NCI-H1694 (cell line): ENCODE measurements at places on chromosomes 11 and 22.

DNA sequence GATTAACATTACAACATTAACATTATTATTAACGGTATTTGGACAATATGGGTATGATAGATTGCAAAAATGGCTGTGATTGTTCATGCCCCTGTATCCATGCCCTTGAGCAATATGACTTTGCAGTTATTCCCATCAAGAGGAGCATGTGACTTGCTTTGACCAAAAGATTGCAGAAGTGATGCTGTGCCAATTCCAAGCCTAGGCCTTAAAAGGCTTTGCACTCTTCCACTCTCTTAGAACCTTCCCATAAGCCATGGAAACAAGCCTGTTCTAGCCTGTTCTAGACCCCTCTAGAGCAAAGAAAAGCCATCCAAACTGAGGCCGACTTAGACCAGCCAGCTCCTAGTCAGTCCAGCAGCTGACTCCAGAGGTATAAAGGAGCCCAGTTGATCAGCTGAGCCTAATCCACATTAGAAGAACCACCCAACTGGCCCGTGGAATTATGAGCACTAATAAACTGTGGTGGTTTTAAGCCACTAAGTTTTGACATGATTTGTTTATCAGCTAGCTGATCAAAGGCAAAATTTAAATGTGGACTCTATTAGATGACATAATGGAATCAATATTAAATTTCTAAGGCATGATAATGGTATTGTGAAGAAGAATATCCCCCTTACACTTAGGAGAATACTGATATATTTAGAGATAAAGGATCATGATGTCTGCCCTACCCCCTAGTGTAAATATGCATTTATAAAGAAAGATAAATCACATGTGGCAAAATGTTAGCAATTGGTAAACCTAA, 28.6 kb downstream of the RAB30 start:
- DNase-seq = no peak

DNA sequence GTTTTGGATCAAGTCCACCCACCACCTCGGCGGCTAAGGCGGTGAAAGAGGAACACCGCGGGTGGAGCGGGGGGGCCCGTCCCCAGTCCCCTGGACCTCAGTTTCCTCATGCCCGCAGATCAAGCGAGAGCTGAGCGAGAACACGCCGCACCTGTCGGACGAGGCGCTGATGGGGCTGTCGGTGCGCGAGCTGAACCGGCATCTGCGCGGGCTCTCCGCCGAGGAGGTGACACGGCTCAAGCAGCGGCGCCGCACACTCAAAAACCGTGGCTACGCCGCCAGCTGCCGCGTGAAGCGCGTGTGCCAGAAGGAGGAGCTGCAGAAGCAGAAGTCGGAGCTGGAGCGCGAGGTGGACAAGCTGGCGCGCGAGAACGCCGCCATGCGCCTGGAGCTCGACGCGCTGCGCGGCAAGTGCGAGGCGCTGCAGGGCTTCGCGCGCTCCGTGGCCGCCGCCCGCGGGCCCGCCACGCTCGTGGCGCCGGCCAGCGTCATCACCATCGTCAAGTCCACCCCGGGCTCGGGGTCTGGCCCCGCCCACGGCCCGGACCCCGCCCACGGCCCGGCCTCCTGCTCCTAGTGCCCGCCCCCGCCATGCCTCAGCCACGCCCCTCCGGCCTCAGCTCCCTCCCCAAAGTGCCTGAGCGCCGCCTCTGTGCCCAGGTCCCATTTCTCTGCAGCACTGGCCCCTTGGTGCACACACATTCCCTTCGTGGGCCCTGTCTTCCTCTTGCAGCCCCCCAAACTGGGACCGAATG, 12.7 kb downstream of the MAFF start:
- no peak for DNase-seq

DNA sequence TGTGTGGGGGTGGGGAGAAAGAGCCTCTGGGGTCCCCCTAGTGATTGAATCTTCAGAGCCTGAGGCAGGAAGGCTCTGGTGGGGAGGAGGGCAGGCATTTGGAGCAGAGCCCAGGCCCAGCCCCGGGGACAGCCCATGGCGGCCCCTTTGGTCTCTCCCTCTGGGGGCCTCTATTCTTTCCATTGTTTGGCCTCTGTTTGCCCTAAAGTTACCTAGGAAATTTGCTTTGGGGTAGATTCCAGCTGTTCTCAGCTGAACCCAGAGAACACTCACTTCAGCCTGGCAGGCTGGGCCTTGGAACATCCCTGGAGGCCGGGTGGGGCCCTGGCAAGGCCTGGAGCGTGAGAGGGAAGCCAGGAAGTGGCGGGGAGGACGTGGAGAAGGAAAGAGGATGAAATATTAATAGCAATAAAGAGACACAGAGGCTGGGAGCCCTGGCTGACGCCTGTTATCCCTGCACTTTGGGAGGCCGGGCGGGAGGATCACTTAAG, 22.9 kb upstream of the A4GALT start:
- no peak for DNase-seq

DNA sequence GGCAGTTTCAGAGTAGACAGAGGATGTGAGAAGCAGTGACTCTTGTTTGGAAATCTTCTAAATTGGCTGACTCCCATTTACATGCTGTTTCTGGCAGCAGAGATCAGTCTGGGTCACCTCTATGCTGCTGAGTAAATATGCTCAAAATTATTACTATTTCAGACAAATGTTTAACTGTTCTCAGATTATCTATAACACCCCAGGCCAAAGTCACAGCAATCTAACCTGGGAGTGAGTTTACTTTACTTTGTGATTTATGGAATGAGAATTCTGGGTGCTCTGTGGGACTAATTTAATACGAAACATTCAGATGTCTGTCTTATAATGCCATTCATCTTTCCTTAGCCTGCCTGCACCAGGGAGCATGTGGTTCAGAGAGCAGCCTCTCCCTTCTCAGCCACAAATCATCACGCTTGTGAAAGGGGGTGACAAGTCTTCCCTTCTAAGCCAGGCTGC, 282.5 kb upstream of the MPPED2 start:
- DNase-seq = no peak

DNA sequence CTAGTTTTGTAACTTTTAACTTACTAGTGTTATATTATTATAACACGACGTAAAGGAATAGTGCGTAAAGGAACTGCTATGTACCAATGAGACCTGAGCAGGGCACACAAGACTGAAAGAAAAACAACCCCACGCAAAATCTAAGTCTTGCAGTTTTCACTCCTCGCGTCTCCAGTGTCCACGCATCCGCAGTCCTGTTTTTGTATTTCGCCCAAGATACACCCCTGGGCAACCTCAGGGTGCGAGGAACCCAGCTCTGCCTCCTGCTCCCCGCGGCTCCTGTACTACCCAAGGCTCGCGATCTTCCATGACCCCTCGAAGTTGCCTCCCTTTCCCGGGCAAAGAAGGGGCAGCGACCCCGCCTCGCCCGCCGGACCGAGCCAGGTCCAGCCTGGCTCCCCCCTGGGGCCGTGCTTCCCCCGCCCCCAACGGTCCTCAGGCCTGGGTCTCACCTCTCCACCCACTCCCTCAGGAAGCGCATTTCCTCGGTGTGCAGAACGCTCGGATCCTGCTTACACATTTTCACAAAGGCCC, 393 bp downstream of the ST13 start:
- peak; percentile 2 for DNase-seq

DNA sequence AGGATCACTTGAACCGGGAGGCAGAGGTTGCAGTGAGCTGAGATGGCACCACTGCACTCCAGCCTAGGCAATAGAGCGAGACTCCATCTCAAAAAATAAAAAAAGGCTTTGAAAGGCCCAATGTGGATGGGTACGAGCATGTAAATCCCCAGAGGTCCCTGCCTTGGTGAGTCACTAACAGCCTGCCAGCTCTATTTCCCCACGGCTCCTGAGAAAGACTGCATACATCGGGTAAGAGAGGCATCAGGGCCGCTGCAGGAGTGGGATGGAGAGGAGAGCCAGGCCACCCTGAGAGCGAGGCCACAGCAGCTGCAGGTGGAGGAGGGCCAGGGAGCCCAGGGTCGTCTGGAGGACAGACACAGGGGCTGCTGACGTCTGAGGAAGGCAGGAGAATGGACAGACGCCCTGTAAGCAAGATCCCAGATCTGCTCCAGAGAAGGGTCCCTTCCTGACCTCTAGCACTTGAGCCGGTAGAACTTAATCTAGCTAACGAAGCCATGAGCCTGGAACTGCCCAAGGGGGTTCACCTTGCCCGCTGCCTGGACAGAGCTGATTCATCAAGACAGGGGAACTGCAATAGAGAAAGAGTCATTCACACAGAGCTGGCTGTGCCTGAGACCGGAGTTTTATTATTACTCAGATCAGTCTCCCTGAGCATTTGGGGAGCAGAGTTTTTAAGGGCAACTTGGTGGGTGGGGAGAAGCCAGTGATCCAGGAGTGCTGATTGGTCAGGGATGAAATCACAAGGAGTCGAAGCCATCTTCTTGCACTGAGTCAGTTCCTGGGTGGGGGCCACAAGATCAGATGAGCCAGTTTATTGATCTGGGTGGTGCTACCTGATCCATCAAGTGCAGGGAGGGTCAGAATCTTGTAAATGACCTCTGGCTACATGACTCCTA, 5.1 kb upstream of the KRTAP5-9 start:
- DNase-seq = no peak

DNA sequence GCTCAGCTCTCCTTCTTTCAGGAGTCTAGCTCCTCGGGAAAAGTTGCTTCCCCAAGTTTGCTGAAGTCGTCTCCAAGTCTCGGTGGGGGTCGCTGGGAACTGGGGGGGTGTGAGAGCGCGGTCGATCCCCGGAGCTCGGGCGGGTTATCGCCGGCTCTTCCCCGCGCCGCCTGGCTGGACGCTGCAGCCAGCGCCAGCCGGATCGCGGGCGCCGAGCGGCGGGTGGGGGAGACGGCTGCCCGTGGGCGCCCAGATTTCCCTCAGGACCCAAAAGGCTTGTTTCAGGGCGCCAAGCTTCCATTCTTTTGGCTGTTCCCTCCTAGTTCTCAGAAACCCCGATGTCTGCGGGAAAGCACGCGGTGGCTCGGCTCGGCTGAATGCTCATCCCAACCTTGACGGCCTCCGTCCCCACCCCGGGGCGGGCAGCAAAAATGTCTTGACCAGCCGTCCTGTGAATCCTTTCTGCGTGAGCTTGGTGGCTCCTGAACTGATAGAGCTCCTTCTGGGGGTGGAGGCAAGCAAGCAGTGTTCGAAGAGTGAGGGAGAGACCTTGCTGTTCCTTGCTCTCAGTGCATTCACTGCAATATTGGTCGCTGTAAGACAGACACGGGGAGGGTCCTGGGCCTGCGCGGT, 1.7 kb downstream of the ZBTB16 start:
- DNase-seq = no peak

DNA sequence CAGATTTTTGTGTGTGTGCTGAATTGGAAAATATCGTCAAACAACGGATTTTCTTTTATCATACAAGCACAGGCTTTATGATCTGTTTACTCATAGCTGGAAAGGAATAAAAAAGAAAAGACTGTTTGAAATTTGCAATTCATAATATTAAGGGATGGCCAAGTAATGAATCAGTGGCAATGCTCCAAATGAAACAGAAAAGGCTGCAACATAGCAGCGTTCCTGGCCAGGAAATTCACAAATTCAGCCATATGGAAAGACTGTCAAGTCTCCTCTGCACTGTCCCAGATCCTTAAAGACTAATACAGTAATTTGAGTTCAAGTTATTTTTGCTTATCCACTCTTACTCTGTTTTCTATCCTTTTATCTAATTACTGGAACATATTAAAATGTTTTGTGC, 98.2 kb downstream of the MSANTD4 start:
- DNase-seq = no peak

DNA sequence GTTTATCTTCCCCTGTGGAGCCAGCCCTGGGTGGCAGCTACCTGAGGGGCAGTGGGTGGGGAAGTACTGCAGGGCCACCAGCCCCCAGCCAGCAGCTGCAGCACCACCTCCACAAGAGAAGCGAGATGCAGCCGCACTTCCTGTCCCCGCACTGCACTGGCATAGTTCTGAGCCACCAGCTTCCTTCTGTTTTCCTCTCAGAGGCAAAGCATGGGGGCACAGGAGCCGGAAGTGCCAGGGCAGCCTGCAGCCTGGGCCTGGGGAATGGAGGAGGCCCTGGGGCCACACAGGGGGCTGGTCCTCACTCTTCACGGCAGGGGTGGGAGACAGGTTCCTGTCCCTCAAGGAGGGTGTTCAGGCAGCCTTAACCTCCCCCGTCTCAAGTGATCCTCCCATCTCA, 11.9 kb upstream of the SH3BP1 start:
- no peak for DNase-seq

GRCh38 chr11:92122561-92122960, 102.1 kb upstream of the FAT3 start:
- no peak for DNase-seq

DNA sequence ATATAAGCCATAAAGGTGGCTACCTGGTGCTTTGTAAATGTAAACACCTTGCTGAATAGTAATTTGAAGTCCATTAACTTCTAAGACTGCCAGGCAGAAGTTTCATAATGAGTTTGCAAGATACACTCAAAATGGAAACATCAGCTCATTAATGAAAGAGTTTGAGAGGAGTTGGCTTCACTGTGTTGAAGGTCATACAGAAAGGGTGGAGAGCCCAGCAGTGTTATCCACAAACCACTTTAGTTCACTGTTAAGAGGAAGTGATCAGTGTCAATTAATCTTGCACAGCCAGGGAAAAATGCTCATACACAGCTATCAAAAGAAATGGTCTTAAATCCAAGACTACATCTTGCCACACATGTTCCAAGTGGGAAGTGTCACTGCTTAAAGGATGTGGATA, 689.4 kb downstream of the JRKL start:
- no peak for DNase-seq

DNA sequence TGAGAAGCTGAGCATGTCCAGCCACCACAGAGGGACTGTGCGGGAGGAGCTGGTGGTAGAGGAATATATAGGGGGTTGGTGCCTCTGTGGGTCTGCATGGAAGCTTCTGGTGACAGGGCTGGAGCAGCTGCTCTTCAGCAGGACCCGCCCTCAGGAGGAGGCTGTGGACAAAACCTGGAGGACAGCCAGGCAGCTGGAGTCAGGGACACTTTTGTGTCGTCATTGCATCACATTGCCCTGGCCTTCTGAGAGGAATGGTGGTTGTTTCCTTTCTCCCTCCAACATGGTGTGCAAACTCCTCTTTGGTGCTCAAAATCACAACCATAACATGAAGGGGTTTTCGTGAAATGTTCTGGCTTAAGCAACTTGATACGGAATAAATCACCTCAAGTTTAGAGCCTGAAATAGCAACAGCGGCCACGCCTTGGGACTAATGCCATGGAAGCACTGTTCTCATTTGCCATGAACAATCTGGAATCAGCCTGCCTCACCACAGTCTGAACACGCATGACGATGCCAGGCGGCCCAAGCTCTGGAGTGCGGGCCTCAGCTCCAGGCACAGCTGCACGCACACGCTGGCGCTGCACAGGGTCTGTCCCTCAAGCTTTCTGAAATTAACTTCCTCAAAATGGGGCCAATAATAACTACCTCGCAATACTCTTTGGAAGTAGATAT, 17.1 kb upstream of the CSRP3 start:
- no peak for DNase-seq

DNA sequence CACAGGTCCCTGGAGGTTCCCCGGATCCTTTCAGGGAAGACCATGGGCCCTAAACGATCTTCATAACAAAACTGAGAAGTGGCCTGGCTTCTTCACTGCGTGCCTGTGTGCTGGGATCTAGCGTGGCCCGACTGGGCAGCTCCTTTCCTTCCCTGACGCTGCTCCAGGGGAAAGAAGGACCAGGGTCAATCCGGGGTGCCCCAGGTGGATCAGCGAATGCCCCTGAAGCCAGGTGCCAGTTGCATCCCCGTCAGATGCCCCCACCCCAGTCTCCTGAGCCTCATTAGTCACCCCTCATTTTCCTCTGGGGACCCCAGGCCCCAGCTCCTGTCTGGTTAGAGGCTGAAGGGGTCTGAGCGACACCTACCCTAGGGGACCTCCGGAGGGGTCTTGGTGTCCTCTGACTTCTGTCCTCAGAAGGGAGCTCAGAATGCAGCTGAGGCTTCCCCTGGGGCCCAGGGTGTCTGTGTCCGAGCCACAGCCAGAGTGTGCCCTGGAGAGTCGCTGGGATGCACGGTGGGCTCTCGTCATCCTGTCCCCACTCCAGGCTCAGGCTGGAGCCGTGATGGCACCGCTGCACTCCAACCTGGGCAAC, 18.7 kb upstream of the MUC6 start:
- no peak for DNase-seq
